ENCODE measurements at places on chromosomes 1 and 21.
A peak's percentile ranks its signal among the peaks of the same experiment; 100 is the strongest.

DNA sequence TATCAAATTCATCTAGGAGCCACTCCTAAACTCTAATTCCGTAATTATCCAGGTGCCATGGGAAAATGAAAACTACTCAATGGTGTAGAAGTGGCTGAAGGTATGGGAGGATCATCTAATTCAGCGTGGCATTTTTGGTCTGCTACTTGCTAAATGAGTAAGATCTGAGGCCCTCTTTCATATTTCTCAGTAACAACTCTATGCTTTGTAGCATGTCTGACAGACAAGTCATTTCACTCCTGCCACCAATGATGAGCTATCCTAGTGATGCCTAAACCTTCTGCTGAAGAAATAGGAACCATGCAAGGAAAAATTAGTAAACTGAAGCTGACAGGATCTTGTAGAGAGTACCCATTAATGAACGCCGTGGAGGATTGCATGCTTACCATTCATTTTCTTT lies 145.3 kb downstream of the NTNG1 start:
- no peak for DNase-seq

DNA sequence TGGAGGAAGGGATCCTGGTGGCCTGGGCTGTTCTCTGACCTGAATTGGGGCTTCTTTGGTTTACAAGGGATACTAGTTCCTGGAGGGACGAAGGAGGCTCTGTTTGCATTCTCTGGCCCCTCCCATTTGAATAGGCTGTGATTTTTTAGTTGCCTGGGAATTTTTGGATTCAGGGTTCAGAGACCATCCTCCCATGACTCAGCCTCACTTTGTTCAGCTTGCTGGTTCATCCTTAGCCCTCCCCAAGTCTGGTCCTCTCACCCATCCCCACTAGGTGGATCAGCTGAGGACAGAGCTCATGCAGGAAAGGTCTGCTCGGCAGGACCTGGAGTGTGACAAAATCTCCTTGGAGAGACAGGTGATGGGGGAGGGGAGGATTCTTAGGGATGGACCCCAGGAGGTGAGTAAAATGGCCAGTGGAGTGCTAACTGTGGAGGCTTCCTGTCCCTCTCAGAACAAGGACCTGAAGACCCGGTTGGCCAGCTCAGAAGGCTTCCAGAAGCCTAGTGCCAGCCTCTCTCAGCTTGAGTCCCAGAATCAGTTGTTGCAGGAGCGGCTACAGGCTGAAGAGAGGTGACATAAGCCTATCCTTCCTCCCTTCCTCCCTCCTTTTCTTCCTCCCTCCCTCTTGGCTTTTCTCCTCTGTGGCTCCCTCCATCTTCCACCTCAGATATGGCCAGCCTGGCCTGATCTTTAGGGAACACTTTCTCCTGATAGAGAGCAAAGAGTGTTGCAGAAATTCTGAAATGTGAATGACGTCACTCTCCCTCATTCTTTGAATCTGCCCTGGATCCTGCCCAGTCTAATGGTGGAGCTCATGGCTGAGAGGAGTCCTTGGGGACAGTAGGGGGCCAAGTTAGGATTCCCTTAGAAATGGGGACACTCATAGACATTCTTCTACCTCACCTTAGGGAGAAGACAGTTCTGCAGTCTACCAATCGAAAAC lies 4.5 kb upstream of the TUFT1 start:
- DNase-seq: no peak

- DNase-seq: no peak
Measured at GRCh38 chr1:83012950-83013349, 986.0 kb downstream of the TTLL7 start.

DNA sequence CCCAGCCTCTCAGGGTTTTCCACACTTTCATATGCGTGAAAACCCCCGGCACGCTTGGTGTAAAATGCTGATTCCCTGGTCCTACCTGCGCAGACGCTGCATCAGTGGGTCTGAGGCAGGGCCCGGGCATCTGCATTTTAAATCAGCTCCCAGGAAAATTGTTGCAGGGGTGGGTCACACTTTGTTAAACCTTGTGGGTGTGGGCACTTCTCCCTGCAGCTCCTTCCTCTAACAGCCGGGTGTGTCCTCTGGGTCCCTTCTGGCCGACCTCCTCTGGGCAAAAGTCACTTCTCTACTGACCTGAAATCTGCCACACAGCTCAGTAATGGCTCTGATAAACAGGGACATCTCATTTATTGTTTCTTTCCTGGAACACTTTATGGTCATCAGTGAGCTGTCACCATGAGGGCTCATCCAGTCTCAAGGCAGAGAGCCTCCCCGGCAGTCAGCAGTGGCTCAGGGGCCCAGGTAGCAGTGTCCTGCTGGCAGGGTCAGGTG lies 52.8 kb upstream of the TMPRSS2 start:
- DNase-seq: no peak

- DNase-seq: no peak
Measured at GRCh38 chr1:2866422-2867086, 65.1 kb upstream of the TTC34 start.

GRCh38 chr1:232773752-232774151 lies 31.5 kb upstream of the MAP10 start:
- no peak for DNase-seq

GRCh38 chr1:7652515-7653098 lies 118.5 kb upstream of the VAMP3 start:
- no peak for DNase-seq

GRCh38 chr1:165753934-165754333 lies 14.7 kb downstream of the TMCO1 start:
- no peak for DNase-seq

DNA sequence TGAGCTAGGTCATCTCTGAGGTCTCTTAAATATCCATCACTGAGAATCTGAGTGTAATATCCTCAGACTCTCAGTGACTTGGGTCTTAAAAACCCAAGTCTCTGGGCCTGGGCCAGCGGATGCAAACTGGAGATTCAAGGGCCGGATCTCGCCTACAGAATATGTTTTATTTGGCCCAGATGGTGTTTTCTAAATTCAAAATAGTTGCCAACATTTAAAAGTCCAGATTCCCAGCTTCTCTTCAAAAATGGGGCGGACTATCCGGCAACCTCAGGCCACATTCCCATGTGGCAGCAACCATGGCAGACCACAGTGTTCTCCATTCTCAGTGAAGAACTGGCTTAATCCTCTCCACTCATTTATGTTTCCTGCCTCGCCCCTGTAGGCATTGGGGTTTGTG lies 12.7 kb upstream of the HEYL start:
- DNase-seq: no peak

DNA sequence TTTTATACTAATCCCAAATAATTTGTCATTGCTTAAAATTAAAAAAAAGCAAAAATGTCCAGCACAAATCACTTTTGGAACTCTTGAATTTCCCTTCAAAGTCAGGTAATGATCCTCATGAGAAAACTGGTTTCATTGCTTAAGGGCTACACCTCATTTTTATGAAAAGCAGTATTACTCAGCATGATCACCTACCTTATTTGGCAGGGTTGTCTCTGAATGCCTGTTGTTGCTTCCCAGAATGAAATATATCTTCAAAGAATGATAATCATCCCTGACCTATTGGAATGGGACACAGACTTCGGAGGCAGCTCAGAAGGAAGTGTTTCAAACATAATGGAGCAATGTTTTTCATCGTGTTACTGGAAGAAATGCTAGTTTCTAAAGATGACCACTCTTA lies 29.7 kb downstream of the C1orf21 start:
- no peak for DNase-seq

DNA sequence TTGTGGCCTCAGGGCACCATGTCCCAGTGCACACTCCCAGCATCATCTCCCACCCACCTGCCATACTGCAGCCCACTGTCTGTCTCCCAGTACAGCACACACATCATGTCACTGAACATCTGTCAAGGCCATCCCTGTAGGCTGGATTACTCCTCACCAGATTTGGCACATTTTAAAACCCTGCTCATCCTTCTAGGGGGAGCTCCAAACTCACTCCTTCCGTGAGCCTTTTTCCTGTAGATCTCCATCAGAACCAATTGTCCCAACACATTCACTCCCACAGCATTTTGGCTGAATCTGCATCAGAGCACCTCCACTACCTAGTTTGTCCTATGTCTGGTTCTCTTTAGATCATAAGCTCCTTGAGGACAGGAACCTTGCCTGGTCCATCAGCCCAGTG lies 58.6 kb upstream of the GRIK3 start:
- DNase-seq: no peak

GRCh38 chr1:65066419-65066765 lies 81.6 kb upstream of the AK4 start:
- DNase-seq: no peak

DNA sequence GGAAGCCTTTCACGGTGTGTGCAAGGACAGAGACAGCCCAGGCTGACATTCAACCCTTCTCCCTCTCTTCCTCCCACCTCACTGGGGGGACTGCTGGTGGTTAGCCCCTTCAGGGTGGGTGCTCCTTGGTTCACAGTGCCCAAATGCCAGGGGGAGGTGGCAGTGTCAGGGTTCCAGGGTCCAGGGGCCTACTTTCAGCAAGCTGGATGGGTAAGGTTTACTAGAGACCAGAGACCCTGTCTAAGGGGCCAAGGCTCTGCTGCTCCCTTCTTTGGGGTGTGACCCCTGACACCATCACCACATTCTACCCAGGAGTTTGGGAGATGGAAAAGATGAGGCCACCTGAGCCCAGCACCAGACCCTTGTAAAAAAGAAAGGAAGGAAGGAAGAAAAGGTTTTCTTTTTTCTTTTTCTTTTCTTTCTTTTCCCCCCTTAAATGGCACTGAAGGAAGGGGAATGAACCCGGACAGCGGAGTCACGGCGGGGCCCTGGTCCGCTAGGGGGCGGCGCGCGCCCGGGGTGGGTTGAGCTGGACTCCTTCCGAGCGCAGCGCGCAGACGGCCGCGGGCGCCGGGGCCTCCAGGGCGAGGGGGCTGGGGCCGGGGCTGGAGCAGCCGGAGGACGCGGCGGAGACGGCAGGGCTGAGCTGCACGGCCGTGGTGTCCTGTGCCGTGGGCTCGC lies 18.8 kb downstream of the KNCN start:
- DNase-seq: peak; percentile 76

DNA sequence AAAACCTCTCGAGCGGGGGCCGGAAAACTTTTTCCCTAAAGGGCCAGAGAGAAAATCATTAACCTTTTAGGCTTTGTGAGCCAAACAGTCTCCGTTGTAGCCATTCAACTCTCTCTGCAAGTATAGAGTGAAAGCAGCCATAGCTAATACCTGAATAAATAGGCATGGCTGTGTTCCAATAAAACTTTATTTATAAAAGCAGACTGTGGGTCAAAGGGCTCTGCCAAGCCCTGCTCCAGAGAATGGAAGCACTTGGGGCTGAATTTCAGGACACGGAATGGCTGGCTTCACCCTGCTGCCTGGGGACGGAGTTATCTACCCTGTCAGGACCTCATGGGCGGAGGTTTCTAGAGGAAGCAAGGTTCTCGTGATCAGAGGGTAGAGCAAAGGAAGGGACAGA lies 92.7 kb downstream of the CASZ1 start:
- DNase-seq: no peak

- no peak for DNase-seq
Measured at GRCh38 chr1:37400466-37401225, 73.7 kb upstream of the ZC3H12A start.

- no peak for DNase-seq
Measured at GRCh38 chr1:30971496-30971895, 62.9 kb upstream of the SDC3 start.

- DNase-seq: no peak
Measured at GRCh38 chr1:22315315-22316078, 136.2 kb upstream of the ZBTB40 start.

- DNase-seq: no peak
Measured at GRCh38 chr1:234897754-234898454, 230.7 kb downstream of the TOMM20 start.

GRCh38 chr21:28336314-28336713 lies 656.4 kb downstream of the LTN1 start:
- DNase-seq: no peak

DNA sequence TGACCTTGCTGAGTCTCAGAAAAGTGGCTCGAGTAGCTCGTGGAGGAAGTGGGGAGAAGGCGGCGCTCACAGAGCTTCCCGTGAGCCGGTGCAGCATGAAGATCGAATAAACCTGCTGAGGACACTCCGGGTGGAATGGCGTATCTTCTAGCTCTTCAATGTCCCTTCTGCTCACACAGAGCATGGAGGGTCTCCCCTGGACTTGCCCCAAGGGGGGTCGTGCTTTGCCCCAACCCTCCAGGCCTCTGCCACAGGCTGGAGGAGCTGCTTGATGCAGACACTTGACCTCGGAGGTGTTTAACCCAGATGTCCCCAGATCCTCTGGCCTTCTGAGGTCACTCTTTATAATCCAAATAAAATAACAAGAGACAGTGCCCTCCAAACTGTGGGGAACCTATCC lies 2.2 kb upstream of the KRTAP10-12 start:
- no peak for DNase-seq

- no peak for DNase-seq
Measured at GRCh38 chr1:68673771-68674170, 176.9 kb upstream of the DEPDC1 start.

DNA sequence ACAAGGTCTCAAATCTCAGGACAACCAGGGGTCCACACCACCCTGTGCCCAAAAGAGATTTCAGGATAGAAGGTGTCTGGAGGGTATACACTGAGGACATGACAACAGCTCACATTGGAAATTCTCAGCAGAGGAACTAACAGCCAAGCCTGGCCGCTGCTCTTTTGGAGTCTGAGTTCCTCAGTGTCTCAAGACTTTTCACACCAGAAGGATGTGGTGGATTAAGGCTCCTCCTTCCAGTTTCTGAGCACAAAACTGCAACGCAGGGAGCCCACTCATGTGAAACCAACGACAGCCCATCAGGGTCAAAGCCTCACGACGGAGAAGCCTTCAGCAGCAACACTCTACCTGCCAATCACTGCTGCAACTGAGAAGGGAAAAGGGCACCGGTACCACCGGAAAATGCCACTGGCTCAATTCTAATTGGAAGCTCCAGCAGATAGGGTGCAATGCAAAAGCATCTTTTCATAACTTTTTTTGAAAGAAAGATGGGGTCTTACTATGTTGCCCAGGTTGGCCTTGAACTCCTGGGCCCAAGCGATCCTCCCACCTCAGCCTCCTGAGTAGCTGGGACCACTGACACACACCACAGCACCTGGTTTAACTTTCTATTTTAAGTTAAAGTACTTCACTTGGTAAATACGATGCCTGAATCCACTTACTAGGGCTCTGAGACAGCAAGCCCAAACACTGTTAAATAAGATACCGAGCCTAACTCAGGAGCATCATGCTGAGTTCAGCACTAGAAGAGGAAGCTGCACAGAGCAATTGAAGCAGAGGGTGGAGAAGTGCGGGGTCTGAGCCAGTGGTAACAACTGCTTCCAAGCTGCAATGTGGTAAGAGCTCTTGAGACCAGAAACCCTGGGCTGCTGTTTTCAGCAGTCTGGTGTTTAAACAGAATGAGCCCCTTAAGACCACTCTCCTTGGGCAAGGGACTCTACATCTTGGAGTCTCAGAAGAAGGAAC lies 7.8 kb downstream of the CAPZB start:
- no peak for DNase-seq

DNA sequence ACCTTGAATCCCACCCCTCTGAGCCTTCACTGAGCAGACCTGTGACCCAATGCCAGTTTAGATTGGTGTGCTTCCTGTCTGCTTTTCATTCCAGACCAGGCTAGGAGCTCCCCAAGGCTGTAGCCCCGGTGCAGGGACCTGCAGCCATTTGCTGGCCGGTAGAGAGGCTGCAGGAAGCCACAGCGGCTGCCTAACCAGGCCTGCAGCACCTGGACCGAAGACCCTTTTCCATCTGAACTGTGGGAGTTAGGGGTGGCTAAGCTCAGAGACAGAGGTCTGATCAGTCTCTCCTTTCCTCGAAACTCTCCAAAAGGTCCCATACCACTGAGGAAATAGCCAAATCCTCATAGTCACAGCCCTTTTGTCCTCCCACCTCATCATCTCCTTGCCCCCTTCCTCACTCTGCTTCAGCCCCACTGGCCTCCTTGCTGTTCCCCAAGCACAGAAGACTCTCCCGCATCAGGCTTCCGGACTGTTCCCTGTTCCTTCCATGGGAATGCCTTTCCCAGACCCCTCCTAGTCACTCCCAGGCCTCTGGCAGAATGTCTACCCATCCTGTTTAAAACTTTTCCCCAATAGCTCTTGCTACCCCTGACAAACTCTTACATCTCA lies 674 bp upstream of the TTC4 start:
- DNase-seq: no peak

Data from CD4-positive, alpha-beta T cell (primary cell).